Astrocyte (in vitro differentiated cells and primary cell): ENCODE measurements at places on chromosomes 7 and 10.

GRCh38 chr7:150736864-150737263, 354 bp upstream of the GIMAP5 start:
- no peak for DNase-seq

DNA sequence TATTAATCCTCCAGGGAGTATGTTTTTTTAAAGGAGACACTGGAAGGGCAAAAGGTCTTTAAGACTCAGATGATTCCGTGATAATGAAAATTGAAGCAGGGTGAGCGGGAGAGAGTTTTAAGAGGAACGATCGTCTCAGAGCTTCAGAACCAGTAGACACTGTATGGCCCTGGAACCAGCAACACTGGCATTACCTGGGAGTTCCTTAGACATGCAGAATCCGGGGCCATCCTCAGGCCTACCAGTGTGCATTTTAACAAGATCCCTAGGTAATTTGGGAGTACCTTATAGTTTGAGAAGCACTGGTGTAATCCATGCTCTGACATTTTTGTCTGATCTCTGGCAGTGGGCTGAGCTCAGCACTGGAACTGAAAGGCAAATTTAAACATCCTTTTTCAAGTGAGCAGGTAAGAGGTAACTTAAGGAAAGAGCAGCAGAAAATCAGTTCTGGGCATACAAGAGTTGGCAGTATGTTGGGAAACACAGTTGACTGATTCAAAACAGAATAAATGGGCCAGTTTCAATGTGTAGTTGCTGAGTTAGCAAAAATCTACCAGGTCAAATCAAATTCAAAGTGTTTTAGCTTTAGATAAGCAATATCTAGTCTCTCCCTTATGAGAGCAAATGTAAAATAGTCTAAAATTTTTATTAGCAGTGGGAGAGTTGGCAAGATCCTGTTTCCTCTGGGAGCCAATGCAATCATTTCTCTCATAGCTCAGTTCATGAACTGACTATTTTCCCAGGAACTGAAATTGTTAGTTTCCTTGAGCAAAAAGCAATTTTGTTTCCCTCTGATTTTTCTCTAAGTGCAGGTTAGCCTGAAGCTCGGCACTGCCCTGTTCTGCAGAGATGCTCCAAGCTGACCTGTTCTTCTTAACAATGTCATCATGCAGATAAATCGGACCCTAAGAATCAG, 97.2 kb upstream of the ELMO1 start:
- DNase-seq: no peak

DNA sequence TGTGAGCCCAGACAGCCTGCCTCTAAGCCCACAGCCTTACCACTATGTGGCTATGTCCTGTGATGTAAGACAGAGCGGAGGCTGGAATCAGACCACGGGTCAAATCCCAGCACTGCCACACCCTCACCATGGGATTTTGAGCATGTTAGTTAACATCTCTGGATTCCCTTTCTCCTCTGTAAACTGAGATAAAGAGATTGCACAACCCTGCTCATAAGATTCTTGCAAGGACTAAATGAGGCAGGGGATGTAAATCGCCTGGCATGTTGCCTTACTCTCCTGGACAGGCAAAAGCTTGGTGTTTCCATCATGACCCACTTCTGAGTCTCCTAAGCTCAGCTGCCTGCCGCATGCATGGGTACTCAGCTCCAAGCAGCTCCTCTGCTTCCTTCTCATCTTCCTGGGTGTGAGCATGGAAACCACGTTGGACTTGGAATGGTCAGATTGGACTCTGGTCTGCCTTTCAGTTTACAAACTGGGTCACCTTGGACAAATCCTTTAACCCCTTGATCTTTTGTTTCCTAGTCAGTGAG, 41.3 kb upstream of the MTURN start:
- peak; percentile 73 for DNase-seq

- peak; percentile 97 for DNase-seq
Observed at GRCh38 chr10:71766717-71767419, 6.5 kb downstream of the VSIR start.

GRCh38 chr10:85916994-85917573, 449.5 kb downstream of the GRID1 start:
- DNase-seq: no peak

DNA sequence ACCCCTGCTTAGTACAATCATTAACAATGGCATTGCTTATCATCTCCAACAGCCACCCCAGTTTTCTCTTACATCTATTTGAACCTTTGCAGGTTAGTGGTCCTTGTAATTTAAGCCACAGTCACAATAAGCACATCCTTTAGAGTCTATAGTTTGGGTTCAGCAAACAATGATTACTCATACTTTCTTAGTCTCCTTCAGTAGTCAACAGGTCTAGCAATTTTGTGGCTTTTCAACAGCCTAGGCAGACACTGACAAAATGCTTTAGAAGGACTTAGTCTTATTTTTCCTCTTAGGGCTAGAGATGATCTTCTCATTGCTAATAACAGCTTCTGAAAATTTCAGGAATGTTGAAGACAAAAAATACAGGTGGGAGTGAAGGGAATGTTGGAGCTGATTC, 32.3 kb upstream of the FAM204A start:
- DNase-seq: peak; percentile 48

GRCh38 chr7:4076701-4077294, 605.3 kb upstream of the FOXK1 start:
- no peak for DNase-seq

DNA sequence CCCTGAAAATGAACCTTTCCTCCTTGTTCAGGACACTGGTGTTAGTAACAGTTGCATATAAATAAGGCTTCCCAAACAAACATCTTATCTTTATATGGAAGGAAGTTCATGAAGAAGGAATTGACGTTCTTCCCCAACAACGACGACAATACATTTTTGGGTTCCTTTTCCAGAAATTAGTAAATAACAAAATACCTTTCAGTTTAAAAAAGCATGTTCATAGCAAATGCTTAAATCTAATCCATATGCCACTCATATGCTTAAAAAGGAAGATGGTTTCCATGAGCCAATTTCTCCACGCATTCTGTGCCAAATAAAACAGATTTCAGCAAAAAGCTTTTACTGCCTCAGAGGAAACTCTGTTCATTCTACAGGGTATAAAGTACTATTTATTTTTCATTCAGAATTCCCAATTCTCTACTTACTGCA, 182.6 kb downstream of the COBL start:
- DNase-seq: no peak

DNA sequence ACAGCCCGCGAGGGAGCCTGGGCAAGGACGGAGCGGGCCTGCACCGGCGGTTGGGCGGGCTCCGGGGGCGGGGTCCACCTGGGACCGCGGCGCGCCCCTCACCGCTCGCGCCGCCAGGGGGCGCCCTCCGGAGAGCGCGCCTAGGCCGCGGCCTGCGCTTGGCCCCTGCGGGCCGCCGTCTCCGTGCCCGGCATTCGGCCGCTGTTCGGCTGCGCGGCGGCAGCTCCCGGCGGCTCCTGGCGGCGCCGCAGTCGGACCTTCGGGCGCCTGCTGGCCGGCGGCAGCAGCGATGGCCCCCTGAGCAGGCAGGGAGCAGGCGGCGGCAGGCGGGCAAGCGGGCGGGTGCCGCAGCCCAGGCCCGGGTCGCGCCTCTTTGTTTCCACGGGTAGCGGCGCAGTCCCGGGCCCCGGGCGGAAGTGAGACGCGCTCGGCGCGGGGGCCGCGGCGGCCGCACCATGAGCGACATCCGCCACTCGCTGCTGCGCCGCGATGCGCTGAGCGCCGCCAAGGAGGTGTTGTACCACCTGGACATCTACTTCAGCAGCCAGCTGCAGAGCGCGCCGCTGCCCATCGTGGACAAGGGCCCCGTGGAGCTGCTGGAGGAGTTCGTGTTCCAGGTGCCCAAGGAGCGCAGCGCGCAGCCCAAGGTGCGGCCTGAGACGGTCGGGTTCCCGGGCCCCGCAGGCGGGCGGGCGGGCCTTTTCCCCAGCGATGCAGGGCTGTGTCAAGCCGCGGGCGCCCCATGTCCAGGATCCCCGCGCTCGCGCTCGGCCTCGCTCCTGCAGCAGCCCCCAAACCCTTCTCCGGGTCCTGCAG, at the start of gene INTS15:
INTS15 (plus strand) TSS at position 193 of the 816 bp plus-strand sequence; CDS start at position 456, 263 bp downstream.
- DNase-seq: peak; percentile 62

- no peak for DNase-seq
Observed at GRCh38 chr7:45511721-45512597, 62.2 kb upstream of the ADCY1 start.

DNA sequence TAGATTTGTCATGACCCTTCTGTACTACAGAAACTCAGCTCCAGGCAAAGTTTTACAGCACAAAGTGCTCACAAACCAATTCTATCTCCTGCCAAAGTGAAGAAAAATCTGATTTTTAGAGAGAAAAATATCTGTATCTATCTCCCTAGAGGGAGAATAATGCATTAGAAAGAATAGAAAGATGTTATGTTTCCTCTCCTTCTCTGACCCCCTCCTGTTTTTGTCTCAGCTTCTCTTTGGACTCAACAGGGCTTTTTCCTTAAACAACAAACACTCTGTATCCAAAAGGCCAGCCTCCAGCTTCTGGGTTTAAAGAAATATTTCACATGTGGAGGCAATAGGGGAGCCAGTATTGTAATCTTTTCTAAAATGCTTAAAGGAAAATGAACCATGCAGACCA, 627.4 kb downstream of the REEP3 start:
- no peak for DNase-seq

- no peak for DNase-seq
Observed at GRCh38 chr10:129870474-129870757, 93.7 kb downstream of the EBF3 start.

GRCh38 chr7:55026867-55027490, 8.2 kb downstream of the EGFR start:
- DNase-seq: no peak

DNA sequence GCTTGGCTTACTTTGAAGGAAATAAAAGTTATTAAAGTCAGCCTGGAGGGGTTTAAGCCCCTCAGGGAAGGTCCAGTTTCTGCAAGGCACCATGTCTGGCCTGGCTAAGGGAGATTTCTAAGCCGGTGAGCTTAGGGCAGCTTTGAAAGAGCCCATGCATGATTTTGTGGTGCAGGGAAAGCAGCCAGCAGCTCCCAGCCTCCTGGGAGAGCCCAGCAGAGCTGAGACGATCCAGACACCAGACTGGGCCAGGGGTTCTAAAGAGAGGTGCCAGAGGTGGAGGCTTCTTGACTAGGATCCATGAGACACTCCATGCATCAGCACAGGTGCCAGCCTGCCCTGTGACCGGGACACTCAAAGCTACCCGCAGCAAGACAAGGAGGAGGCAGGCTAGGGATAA, 59.6 kb upstream of the MKX start:
- no peak for DNase-seq

DNA sequence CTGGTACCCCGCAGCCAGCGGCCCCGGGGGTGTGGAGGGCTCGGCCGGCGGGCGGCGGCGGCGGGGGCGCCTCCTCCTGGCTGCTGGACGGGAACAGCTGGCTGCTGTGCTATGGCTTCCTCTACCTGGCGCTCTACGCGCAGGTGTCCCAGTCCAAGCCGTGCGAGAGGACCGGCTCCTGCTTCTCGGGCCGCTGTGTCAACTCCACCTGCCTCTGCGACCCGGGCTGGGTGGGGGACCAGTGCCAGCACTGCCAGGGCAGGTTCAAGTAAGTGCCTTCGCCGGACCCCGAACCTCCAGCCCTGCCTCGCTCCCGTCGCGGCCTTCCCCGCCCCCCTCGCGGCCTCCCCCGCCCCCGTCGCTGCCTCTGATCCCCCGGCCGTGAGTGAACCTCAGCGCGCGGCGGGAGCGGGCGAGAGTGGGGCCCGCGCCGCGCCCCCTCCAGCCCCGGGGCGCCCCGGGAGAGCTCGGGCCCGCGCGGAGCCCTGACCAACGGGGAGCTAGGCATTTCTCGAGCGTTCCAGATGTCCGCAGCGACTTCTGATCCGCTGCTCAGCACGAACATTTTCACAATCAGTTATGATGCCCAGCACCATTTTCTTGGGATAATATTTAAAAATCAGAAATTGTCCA, 727 bp downstream of the ATRNL1 start:
- no peak for DNase-seq

DNA sequence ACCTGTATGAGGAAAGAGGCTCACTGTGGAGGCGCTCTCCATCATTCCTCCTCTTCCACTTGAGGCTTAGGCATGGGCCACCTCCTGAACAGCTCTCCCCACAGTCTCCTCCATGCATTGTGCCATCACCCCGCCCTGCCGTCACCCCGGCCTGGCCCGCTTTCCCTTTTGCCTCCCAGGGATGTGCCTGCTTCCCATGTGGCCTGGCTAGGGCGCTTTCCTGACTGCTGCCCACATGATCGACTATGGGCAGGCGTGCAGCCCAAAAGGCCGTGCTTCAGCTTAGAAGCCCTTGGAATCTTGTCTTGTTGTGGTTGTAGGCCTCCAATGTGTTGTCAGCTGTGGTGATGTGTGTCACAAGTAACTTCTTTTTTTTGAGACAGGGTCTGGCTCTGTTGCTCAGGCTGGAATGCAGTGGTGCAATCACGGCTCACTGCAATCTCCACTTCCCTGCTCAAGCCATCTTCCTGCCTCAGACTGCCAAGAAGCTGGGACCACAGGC, 1.8 kb upstream of the ACTR3C start:
- peak; percentile 73 for DNase-seq

DNA sequence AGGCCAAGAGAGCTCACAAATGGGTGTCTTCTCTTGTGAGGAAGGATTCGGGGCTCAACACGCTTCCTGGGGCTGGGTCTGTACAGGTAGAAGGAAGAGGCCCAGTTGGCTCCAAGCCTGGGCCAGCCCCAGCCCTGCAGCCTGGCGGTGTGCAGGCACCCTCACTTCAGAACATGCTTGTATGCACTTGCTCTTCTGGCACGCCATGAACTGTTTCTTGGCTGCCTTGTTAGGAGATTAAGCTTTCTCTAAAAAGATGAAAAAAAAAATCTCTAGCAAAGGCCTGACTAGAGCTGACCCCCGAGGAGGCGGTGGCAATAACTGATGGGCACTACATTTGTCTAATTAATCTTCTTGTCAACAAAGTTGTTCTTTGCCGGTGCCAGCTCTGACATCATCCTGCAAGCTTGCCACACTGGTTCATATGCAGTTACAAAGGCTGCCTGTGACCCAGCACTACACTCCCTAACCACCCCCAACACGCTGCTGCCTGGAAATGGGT, 94.7 kb downstream of the WDR11 start:
- peak; percentile 47 for DNase-seq

DNA sequence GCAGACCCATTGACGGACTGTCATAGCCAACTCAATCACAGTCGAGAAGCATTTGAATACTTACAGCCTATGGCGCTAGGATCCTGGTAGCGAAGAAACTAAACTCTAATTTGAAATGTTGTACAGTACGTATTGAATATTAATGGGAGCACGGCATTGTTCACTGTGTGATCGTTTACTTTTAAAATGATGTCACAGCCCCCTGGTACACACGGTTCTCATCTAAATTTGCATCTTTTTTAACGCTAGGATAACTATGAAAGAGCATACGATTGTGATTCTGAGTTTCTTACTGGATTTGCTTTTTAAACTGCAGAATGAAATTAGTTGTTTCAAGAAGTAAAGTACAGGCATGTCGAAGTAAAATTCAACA, 895 bp upstream of the NAPEPLD start:
- DNase-seq: no peak

DNA sequence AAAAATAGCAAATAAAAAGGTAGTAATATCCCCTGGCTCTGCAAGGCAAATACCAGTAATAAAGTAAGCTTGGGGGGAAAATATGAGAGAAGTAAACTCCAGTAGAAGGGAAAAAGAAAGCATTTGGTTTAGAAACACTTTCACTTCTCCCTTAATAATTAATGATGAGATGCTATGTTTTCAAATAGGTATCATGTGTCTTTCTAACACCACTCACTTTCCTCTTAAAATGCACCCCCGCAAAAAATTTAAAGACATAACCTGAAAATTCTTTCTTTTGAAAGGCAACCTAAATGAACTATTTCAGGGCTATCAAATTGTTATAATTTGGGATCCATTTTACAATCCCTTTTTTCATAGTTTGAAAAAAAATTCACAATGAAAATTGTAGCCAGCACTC, 240.3 kb downstream of the SNX10 start:
- no peak for DNase-seq
